ENCODE measurements at places on chromosomes 2 and 18.

DNA sequence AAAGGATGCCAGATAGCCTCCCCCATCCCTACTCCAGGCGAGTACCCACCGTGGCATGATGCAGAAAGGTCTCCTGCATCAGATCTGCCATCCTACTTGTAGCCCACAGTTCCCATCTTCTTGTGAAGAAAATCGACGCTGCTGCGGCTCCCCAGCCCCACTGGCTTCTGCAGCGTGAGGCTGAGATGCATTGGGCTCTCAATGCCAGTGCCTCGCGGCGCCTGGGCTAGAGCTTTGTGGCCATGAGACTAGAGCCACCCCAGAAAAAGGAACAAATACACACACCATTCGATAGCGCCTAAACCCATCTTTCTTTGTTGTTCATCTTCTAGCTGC lies 2.8 kb downstream of the NOL4 start:
- no peak for DNase-seq

DNA sequence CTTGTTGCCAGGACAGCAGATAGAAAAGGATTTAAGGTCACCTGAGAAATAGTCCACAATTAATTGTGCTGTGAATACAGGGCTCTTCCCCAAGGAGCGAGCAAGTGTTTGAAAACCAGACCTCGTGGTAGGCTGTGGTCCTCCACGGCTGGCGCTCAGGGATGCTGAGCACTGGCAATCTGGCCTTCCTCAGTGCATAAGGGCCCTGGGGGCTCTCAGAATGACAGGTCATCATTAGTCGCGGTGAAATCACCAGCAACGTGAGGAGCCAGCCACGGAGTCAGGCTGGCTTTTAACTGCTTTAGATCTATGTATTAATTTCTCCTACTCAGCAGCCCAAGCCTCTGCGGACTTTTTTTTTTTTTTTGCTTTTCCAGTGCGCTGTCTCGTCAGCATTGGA lies 148.5 kb downstream of the FHOD3 start:
- no peak for DNase-seq

GRCh38 chr2:38294597-38294996 lies 82.5 kb downstream of the ATL2 start:
- DNase-seq: no peak

DNA sequence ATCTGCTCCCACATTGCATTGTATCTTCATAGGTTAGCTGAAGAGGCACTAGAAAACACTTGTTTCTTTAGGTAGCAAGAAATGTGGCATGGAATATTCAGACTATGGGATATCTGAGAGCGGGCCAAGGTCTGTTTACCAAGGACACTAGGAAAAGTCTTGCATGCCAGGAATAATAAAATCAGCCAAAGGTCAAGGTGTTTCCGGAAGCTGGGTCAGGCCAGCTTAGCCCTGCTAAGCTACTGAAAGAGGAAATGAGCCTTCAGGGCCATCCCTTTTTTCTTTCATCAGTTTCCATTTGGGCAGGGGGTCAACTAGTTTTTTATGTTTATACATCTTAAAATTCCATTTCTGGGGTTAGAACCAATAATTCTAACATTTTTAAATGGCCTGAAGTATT lies 101.1 kb downstream of the DPP4 start:
- no peak for DNase-seq

DNA sequence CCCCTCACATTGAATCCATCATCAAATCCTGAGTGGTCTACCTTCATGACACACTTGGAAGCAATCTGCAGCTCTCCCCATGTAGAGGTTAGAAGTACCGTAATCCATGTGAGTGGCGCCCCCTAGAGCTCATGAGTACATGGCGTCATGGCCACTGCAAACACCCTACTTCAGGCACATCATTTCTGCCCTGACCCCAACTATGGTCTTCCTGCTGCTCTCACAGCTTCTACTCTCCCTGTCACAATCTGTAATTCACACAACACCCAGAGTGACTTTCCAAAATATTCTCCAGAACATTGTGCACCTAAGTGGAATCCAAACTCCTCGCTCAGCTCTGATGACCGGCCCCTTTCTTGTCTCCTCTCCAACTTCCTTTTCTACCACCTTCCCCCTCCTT lies 141.9 kb downstream of the ANKRD44 start:
- no peak for DNase-seq

DNA sequence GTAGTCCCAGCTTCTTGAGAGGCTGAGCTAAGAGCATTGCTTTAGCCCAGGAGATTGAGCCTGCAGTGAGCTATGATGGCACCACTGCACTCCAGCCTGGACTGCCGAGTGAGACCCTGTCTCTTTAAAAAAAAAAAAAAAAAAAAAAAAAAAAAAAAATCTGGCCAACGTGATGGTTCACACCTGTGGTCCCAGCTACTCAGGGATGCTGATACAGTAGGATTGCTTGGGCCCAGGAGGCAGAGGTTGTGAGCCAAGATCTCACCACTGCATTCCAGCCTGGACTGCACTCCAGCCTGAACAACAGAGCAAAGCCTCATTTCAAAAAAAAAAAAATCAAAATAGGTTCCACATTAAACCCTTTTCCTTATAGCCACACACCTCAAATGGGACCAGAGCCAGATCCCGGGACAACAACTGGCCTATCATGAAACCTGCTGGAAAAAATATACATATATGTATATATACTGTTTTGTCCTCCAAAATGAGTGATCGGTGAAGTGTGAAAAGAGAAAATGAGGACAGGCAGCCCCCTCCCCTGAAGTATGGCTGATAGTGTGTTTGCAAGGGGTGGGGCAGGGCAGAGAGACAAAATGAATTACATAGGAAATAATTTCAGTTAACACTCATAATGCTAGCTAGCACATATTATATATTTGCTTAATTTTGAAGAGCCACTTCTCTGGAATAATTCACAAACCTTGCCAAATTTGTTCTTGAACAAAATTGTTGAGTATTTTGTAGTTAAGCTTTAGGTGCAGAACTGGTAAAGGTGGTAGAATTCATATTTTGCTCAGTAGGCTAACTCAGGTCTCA lies 22.9 kb downstream of the MAPRE2 start:
- no peak for DNase-seq

DNA sequence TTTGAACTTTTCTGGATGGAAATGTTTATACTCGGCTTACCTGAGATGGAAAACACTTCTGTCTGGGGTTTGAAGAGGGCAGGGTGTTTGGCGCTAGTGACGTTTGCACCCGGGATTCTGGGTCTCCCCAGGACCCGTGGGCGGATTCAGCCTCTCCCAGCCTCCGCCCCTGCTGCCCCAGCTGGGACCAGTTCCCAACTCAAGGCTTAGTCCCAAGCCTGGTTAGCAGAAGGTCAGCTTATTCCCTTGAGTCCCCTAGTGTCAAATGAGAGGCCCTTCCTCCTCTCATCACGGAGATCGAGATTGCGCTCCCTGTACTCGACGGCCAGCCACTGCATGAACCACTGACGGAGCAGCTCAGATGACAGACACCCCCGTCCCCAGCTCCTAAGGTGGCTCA lies 123.2 kb downstream of the RTP5 start:
- DNase-seq: no peak

GRCh38 chr2:235095569-235095968 lies 143.8 kb downstream of the SH3BP4 start:
- no peak for DNase-seq

DNA sequence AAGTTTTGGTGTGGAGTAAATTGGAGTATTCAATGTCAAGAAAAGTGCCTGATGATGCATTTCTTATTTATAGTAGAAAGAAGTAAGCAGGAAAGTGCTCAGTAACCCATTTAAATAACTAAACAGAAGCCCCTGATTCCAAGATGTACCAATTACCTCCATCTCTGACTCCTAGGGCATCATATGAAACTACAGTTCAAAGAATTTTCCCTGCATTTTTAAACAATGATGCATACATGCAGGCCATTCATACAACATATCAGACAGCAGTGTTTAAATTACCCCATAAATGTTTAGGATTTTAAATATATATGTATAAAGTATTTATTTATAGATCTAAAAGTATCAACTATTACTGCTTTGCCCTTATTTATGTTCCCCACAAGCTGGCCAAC lies 36.2 kb downstream of the FTCDNL1 start:
- no peak for DNase-seq

GRCh38 chr2:150450765-150451164 lies 36.7 kb downstream of the RND3 start:
- DNase-seq: no peak

DNA sequence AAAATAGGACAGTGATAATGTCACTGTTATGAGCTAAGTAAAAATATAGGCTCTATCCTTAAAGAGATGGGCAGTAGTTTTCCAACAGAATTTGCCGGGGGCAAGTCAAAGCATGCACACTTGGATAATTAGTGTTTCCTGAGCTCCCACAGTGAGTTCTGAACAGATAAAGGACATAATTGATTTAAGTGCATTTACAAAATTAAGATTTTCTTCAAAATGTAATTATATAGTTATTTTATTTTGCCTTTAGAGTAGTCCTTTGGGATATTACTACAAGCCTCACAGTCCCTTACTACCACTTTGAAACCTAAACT lies 107.6 kb downstream of the RAPGEF4 start:
- no peak for DNase-seq

DNA sequence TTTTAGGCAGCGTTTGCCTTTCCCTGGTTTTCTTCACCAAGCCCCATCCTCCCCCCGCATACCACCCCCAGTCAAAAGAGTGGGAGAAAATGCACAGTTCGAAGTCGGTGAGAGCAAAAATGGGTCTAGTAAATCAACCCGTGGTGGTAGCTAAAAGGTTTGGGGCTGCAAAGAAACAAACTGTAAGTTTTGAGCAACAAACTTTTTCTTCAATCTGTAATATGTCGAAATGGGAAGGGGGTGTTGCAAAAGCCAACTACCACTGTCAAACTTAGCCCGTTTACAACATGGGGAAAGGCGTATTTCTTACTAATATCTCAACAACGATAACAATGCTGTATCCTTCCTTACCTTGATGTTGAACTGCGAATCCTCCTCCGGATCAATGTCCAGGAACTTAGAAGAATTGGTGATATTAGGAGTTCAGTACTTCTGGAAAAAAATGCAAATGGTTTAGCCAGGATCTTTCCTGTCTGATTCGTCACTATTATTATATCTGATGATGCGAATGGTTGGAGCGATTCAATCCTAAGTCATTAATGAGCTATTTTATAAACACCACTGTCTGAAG lies 2.4 kb upstream of the SATB2 start:
- DNase-seq: no peak

GRCh38 chr2:10568736-10569432 lies 120.8 kb upstream of the ODC1 start:
- DNase-seq: no peak

DNA sequence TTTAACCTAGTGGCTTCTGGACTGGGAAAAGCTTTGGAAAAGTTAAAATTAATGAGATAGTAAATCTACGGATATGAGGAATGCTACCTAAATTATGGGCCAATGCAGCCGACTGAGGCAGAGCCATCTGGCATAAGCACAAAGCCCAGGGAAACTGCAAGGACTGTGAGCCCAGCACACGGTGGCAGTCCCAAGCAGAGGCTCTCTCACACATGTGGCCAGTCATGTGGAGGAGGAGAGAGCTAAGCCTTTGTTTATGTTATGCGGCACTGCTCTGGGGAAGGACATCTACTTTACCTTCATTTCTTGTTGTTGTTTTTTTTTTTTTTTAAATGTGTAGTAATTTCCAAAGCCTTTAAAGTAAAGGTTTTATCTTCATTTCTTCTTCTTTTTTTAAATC lies 267.0 kb downstream of the STK39 start:
- no peak for DNase-seq

DNA sequence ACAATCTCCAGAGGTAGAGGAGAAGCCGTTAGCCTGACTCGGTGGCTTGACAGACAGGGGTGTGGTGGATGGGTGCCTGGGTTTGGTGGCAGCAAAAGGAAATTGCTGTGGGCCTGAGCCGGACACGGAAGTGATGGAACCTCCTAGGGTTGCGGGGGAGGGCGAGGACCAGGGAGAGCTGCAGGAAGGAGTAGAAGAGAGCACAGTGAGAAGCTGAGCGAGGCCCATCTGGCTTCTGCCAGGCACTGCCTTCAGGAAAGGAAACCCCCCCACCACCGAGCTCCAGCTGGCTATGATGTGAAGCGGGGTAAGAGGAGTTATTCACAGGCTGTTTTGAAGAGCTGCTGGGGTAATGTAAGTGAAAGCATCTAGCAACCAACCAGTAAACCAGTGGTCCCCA lies 134.6 kb downstream of the TSN start:
- no peak for DNase-seq

- DNase-seq: no peak
These were observed 56.4 kb upstream of the CYTIP start for GRCh38 chr2:157500334-157500733.

DNA sequence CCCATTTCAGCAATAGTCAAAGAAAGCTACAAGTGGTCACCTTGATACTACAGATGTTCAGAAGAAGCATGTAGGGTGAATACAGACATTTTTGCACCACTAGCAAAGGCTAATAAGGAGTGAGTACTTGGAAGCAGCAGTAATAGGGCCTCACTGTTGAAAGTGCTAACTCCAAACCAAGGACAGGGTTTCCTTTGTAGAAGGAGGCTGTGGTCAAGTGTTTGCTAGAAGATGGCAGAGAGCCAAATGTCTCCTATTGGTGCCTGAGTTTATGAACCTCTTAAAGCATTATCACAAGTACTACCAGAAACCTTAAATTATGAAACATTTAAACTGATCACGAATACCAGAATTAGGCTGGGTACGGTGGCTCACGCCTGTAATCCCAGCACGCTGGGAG lies 308.1 kb downstream of the ZEB2 start:
- DNase-seq: no peak

GRCh38 chr2:156399950-156400705 lies 36.1 kb upstream of the GPD2 start:
- DNase-seq: peak; percentile 80

DNA sequence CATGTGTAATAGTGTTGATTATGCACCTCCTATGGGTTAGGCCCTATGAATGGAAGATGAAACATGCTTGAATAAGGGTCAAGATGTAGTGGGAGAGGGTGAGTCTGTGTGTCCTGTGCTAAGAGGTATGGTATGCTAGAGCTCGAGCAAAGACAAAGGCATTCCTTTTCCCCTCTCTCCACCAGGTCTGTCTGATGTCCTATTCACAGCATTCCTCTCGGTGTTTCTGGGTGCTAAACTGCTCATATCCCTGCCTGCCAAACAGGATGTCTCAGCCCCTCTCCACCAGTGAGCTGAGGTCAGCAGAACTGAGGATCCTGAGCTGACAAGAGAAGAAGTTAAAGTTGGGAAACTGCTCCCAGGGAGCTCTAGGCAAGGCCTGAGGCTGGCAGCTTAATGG lies 344.9 kb downstream of the TSN start:
- DNase-seq: no peak

GRCh38 chr18:8912348-8913326 lies 189.9 kb upstream of the NDUFV2 start:
- DNase-seq: no peak

GRCh38 chr18:46397174-46397573 lies 259.8 kb downstream of the LOXHD1 start:
- DNase-seq: no peak

- DNase-seq: no peak
These were observed 1.3 kb downstream of the IGFBP2 start for GRCh38 chr2:216634370-216635148.

All from C1 segment of cervical spinal cord (tissue), 14 donors.